Astrocyte of the spinal cord (primary cell): ENCODE measurements at places on chromosomes 7 and 10.
A peak's percentile ranks its signal among the peaks of the same experiment; 100 is the strongest.

DNA sequence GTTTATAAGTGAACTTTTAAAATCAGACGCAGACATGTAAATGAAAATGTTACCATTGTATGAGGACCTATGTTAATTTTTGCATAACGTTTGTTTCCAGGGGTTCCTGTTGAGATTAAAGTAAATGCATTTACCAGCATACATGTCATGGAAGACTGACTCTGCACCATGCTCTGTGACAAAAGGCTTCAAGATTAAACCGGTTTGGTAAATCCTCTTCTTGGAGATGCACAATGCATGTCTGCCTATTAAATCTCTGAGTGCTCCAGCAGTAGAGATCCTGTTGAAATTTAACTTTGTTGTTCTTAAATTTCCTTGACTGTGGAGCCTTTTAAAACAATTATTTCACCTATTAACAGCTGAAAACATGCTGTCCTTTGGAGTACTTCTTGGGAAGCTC lies 36.5 kb upstream of the JAZF1 start:
- no peak for DNase-seq

DNA sequence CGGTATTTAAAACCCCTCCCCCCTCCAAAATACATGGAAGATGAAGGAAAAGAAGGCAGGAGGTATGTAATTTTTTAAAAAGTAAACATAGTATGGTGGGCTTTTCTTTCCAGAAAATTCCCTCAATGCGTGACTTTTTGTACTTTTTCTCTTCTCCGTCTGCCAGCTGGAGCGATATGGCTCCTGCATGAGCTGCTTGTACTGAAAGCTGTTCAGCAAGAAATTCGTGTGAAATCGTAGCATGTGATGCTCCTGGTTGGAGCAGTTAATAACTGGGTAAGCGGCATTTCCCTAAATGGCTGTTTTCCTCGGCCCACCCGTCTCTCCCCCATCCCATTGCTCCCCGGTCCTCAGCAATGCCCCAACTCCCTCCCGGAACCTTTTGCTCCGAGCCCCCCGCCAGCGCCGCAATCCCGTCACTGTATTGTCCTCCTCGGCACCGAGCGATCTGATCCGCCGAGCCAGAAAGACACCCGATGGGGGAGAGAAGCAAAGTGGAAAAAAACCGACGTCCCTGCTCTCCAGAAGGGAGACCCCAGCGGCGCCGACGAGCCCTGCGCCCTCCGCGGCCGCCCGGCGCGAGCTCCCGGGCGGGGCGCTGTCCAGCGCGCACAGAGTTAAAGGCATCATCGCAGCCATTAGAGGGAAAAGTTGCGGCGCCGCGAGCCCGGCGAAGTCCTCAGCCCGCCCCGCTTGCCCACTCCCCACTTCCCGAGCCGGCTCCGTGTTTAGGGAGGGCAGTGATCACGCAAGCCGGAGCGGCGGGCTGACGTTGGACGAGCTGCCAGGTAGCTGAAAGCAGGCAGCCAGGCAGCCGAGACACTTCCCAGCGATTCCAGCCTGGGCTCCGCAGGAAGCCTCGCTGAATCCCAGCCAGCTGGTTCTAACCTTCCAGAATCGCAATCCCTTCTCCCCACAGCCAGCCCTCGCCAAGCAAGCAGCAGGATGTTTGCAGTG lies at the start of gene VSTM2A:
Gene VSTM2A (plus strand): TSS at position 707 of the 957 bp plus-strand sequence. CDS start 356 bp downstream, outside the sequence.
- DNase-seq = peak; percentile 10

GRCh38 chr10:48526011-48526821 lies 78.7 kb downstream of the ARHGAP22 start:
- DNase-seq = peak; percentile 96

DNA sequence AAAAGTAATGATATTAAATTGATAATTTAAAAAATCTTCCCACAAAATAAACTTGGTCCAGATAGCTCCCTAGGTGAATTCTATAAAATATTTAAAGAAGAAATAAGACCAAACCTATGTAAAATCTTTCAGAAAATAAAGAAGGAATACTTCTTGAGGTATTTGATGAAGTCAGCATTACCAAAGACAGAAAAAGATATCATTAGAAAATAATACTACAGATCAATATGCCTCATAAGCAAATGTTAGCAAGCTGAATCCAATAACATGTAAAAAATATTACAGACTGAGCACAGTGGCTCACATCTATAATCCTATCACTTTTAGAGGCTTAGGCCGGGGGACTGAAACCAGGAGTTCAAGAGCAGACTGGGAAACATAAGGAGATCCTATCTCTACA lies 30.0 kb downstream of the TMEM26 start:
- no peak for DNase-seq

DNA sequence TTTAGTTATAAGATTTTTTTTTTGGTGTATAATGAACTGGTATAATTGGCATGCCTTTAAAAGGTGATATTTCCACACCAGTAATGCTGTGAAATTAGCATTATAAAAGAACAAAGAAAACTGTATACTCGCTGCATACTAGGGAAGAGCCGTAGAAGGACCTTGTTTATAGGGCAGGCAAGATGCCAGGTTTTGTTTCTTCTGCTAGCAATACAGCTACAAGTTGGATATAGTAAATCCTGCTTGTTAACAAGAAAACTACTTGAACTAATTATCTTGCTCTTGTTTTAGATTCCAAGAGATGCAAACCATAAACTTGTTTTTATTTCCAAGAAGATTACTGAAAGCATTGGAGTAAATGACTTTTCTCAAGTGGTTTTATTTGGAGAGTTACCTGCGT lies 1.9 kb downstream of the DNAH11 start:
- DNase-seq = no peak

- peak; percentile 20 for DNase-seq
Observed at GRCh38 chr7:105638902-105639495, 57.7 kb upstream of the EFCAB10 start.

DNA sequence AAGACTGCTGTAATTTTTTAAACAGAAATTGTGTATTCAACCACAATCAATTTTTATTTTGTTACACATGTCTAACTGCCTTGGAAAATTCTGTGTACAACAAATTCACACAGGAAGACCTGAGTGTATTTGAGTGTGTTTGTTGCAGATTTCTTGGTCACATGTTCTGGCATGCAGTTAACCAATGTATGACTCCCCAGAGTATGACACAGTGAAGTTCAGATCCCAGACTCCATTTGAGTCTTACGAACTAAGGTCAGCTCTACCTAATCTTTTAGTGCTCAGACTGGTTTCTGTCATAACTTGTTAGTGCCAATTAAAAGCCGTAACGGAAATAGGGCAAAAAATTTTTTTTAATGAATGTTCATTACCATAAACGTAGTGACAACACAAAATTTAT lies 5.8 kb downstream of the GNAI1 start:
- no peak for DNase-seq

DNA sequence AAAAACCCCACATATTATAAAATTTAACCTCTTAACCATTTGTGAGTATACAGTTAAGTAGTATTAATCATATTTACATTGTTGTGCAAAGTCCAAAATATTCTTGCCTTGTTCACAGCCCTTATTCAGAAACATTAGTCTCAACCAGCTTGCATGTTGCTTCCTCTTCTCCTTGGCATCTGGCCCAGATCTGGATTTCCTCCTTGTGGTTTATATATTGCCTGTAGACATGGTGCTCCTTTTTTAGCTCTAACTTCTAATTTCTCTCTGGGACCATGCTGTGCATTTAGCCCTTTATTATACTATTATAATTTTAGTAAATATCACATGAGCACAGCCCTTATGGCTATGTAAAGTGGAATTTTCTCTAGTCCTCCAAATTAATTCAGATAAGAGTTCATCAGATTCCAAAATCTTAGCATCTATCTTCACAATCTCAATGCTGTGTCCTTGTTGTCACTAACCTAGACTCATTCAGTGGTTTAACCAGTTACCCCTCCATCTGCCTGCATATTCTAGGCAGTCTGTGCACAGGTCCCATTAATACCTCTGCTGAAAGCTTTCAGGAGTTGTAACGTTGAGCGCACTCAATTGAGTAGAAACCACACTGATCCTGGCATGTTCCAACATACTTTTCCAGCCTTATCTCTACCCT lies 7.9 kb downstream of the CPED1 start:
- DNase-seq = peak; percentile 91

GRCh38 chr7:81014908-81015307 lies 96.1 kb upstream of the SEMA3C start:
- no peak for DNase-seq
